Thyroid gland (tissue), 4 donors: ENCODE measurements at places on chromosomes 16 and 17. TPM values are rescaled to one million over a fixed set of nuclear protein-coding genes. Genes with fewer than 3 reads are reported as not detected.

GRCh38 chr16:30108059-30108850, 5.1 kb downstream of the GDPD3 start:
- no peak for DNase-seq

DNA sequence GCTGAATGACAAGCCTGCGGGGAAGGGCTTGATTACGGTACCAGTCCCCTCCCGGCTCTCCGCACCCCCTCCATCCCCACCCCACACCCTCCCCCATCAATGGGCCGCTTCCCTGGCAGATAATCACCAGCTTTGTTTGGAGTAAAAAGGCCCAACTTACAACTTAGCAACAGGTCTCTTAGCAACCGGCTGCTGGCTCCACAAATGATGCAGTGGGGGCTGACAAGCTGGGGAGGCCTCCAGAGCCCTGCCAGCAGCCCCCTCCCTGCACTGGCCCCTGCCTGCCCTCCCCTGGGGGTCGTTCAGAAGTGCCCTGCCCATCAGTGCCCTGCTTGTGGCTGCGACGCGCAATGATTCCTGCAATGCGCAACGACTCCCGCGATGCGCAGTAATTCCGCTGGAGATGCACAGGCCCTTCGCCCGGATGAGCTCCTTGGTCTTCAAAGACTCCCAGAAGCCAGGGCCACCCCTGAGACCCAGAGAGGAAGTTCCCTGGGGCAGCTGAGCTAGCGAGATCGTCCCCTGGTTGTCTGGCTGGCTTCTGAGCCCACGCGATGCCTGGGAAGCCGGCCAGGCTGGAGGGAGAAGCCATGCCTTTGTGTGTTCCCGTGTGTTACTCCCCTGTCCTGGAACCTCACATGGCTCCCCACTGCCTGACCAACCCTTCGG, 23.3 kb downstream of the CPNE2 start:
- peak; percentile 78 for DNase-seq

The ARHGDIG gene
- total RNA-seq = not detected

The PPM1E gene
- 0.13 TPM for total RNA-seq

The TNFRSF12A gene
- 110 TPM for total RNA-seq

The KCNH6 gene
- not detected for total RNA-seq

The P2RX5 gene
- not detected for total RNA-seq

DNA sequence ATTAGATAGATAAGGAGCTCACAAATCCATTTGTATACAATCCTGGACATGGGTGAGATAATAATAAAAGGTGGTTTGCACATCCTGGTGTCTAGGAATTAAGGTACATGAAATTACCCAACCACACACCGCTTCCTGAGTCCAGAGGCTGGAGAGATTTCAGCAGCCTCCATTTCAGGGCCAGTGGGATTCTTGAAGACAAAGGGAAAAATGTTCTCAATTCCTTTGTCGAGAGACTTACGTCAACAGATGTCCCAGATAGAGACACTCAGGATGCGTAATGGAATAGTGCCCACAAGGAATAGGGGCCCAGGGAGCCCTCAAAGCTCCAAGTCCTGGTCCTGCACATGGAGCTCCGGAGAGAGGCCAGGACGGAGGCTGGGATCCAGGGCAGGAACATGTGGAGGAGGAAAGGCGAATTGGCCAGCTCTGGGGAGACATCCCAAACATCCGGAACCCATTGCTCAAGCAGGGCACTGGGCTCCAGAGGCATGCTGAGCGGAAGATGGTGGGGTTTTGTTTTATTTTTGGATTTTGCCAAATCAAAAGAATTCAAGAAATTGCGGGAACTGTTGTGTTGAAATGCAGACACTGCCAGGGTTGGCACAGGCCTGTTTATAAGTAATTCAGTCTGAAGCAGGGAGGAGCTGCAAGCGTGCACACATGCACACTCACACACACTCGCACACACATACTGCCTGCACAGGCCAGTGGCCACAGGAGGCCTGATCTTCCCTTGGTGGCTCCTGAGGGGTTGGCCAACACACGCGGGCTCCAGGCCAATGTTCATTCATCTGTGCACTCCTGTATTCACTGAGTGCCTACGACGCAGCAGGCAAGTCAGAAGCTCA, 97.2 kb downstream of the NOG start:
- peak; percentile 97 for DNase-seq

GRCh38 chr16:72112452-72112792, 18.8 kb downstream of the DHX38 start:
- DNase-seq = no peak

DNA sequence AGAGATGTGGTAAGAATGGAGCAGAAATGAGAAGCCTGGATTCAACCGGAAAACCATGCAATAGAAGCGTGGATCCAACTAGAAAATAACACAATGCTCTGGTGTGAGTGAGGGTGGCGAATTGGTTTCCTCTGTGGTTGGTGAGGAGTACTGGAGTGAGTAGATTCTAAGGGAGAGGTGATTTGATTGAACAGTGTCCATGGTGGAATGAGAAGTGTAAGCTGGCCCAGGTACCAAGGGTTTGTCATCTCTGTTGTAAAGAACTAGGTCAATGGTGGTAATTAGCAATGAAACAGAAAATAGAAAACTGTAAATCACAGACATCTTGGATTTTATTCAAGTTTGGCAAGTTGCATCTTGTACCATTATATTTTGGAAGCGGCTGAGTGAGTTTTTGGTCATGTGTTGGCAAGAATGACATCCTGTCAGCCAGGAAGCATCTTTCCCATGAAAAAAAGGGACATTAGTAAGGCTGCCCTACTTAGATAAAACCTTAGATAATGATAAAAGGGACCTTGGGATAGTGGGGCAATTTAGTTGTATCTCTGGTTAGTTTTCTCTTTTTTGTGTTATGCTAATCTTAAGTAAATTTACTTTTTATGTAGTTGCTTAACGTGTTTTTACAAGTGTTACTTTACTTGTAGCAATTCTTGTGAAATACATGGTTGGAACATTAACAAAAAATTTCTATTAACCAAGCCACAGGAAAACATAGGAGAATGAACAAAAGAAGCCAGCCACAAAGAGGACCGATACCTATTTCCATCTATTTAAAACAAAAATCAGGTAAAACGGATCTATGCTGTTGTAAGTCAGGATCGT, 20.9 kb downstream of the HSD17B2 start:
- DNase-seq = no peak

DNA sequence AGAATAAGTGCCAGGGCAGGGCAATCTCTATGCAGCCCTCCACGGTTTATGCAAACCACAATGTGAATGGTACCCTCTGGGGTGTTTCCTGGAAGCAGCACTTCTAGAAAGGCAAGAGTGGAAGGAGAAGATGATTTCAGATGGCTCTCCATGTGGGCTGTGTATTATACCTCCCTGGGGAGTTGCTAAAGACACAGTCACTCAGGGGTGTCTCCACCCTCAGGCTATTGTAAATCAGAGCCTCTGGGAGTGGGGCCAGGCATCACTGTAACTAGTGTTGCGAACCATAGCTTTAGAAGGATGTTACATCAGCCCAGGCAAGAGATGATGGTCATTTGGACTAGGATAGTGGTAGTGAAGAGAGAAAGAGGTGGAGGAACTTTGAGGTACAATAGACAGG, 83.3 kb upstream of the ZKSCAN2 start:
- no peak for DNase-seq

The CDH1 gene
- total RNA-seq = 271 TPM

The CDH13 gene
- total RNA-seq = 14.8 TPM

The GID4 gene
- total RNA-seq = 12.8 TPM

GRCh38 chr17:41211845-41212466, 14.5 kb upstream of the KRTAP9-2 start:
- no peak for DNase-seq
